ENCODE measurements at places on chromosomes 13 and 19. TPM values are rescaled to one million over a fixed set of nuclear protein-coding genes. Genes with fewer than 3 reads are reported as not detected.

GRCh38 chr13:91212231-91212630 is 135.3 kb upstream of the MIR17HG start:
- no peak for DNase-seq

GRCh38 chr13:112869202-112870050 is 99.6 kb upstream of the MCF2L start:
- no peak for DNase-seq

Gene ATP8A2
- 0.20 TPM for polyA plus RNA-seq

GRCh38 chr13:33649212-33649878 is 168.6 kb upstream of the RFC3 start:
- DNase-seq, result no peak

DNA sequence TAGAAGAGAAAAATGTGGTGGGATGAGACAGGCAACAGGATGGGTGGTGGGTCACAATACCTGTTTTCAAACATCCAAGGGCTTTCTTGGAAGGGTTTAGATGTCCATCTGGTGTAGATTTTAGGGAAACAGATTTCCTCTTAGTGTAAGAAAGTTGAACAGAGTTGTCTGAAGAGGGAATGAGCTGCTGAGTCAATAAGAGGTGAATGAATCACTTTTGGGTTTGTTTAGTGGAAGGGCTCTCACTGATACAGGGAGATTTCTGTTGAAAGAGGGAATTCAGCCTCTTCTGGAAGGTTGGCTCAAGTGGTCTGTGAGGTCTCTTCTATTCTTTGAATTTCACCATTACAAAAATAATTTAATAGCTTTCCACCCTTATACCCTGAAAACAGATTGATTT is 54.6 kb downstream of the LACC1 start:
- DNase-seq, result no peak

DNA sequence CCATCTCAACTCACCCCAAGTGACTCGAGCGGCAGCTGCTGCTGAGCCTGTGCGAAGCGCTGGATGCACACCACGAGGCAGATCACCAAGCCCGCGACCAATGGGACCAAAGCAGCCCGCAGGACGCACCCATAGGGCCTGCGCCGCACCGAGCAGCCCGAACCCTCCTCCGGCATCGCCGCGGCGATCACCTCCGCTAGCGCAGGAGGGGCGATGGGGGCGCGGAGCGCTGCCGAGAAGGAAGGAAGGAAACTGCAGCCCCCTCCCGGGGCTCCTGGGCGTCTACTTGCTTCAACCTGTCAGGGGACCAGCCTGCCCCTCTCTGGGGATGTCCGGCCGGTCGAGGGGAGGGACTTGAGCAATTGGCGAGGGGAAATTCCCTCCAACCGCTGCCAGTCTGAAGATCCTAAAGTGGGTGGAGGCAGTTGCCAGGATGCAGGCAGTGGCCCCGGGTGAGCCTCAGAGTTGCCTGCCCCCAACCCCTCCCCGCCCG is at the start of gene CD70:
TSS of gene CD70 (minus strand) at position 324 of the 493 bp plus-strand sequence. CDS start at position 176, 148 bp downstream.
- no peak for DNase-seq

GRCh38 chr13:90108547-90108946 is 1238.9 kb upstream of the MIR17HG start:
- DNase-seq, result no peak

GRCh38 chr19:5690955-5691821 is 1.1 kb downstream of the RPL36 start:
- DNase-seq, result no peak

Gene ZNF772
- 6.6 TPM for polyA plus RNA-seq

- no peak for DNase-seq
Measured at GRCh38 chr19:33394723-33395560, 21.4 kb downstream of the CEBPG start.

- no peak for DNase-seq
Measured at GRCh38 chr13:23793711-23794110, 95.5 kb downstream of the MIPEP start.

- no peak for DNase-seq
Measured at GRCh38 chr13:59157181-59157580, 1006.5 kb downstream of the DIAPH3 start.

- DNase-seq, result no peak
Measured at GRCh38 chr19:35545855-35546381, 492 bp downstream of the TMEM147 start.

- no peak for DNase-seq
Measured at GRCh38 chr13:33510350-33510970, 224.9 kb upstream of the STARD13 start.

- DNase-seq, result peak; percentile 29
Measured at GRCh38 chr19:19145684-19146608, 7.7 kb upstream of the TMEM161A start.

Gene RNF225
- not detected for polyA plus RNA-seq

- no peak for DNase-seq
Measured at GRCh38 chr19:7722231-7722651, 9.7 kb downstream of the CLEC4G start.

GRCh38 chr13:37091835-37092234 is 13.6 kb downstream of the CSNK1A1L start:
- DNase-seq, result no peak

- DNase-seq, result no peak
Measured at GRCh38 chr13:30338952-30339351, 31.6 kb upstream of the KATNAL1 start.

DNA sequence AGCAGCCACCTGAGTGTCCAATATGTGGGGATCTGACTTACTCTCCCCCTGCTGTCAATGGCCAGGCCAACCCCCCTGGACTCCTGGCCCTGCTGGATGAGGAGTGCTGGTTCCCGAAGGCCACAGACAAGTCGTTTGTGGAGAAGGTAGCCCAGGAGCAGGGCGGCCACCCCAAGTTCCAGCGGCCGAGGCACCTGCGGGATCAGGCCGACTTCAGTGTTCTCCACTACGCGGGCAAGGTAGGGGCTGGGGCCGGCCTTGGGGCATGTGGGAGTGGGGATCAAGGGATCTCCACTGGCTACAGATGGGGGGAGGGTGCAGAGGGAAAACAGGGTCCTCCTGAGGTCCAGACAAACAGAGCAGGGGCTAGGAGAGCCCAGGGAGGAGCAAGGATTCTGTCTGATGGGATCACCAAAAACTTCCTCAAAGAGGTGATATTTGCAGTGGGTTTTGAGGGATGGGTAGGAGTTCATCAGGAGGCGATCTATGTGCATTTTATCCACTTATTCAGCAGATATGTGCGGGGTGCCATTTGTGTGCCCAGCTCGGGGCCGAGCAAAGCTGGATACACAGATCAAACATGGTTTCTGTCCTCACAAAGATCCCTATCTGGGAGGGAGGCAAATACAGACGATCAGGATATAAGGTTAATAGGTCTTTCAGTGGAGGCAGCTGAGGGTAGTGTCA is 47.2 kb downstream of the MYH14 start:
- DNase-seq, result no peak

- DNase-seq, result no peak
Measured at GRCh38 chr19:43678512-43679261, 8.7 kb upstream of the PLAUR start.

- DNase-seq, result no peak
Measured at GRCh38 chr13:42101821-42102585, 53.6 kb downstream of the DGKH start.

Gene ZNF728
- not detected for polyA plus RNA-seq

Gene SYCN
- not detected for polyA plus RNA-seq

GRCh38 chr13:98144801-98145350 is 2.0 kb downstream of the FARP1 start:
- DNase-seq, result peak; percentile 43

Gene OR7A10
- not detected for polyA plus RNA-seq

Gene SLC1A5
- 314 TPM for polyA plus RNA-seq

- no peak for DNase-seq
Measured at GRCh38 chr19:3075605-3076431, 13.5 kb upstream of the TLE5 start.

- DNase-seq, result no peak
Measured at GRCh38 chr19:47766359-47766620, 12.2 kb upstream of the SELENOW start.

DNA sequence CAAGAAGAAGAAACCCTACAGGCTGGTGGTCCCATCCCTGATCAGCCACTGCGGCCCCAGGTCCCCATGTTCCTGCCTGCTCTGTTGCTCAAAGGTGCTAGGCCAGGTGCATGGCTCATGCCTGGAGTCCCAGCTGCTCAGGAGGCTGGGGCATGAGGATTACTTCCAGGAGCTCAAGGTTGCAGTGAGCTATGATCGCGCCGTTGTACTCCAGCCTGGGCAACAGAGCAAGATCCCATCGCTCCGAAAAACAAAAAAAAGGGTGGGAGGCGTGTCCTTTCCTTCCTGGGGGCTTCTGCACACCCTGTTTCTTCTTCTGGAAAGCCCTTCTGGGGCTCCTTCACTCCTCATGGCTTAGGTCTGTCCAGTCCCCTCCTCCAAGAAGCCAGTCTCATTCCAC is 11.9 kb upstream of the TINCR start:
- no peak for DNase-seq

DNA sequence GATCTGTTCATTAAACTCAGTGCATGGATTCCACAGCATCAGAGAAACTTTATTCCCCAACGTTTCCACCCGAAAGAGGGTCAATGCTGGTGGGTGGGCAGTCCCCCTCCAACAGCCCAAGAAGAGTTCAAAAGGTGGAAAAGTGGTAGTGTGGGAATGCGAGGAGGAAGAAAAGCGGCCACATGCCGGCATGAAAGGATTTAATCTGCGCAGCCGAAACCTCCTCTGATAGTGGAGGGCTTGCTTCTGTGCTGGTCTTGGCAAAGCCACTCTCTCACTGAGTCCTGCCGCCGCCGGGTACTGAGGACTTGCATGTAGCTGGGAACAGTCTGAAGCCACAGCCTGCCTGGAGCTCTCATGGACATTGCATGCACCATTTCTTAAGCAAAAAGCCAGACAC is 136.2 kb upstream of the ZNF536 start:
- no peak for DNase-seq

DNA sequence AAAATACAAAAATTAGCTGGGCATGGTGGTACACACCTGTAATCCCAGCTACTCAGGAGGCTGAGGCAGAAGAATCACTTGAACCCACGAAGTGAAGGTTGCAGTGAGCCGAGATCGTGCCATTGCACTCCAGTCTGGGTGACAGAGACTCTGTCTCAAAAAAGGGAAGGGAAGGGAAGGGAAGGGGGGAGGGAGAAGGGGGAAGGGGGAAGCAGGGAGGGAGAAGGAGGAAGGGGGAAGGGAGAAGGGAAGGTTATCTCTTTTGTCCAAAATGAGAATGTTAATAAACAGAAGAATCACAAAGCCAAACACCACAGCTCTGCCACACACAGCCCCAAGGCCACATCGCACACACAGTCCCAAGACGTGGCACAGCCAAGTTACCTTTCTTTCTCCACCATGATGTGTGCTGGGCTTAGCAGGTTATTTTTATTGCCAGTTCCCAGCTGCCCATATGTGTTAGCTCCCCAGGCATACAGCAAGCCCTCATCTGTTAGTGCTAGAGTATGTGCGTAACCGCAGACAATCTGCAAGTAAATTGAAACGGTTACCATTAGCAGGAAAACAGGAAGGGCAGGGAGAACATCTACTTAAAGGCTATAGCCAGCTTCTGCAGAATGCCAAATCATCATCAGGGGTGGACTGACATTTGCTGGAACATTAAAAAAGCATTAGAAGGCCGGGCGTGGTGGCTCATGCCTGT is 34.3 kb downstream of the RCBTB1 start:
- no peak for DNase-seq

Gene COX7A1
- 15.0 TPM for polyA plus RNA-seq

GRCh38 chr19:45973553-45974338 is at the start of gene NOVA2:
NOVA2 (minus strand) TSS chr19:45973865; CDS start chr19:45973351, 514 bp downstream.
- no peak for DNase-seq

- DNase-seq, result no peak
Measured at GRCh38 chr13:109652531-109652930, 133.9 kb downstream of the IRS2 start.

Measured in AG04450 (cell line).